ENCODE measurements at places on chromosomes 3 and 15.
A peak's percentile ranks its signal among the peaks of the same experiment; 100 is the strongest.

- DNase-seq = no peak
Measured at GRCh38 chr3:157220211-157220610, 60.3 kb upstream of the CCNL1 start.

- DNase-seq = no peak
Measured at GRCh38 chr15:74431645-74432044, 2.1 kb downstream of the SEMA7A start.

GRCh38 chr15:75172284-75172820 lies 29.3 kb upstream of the C15orf39 start:
- DNase-seq = no peak

GRCh38 chr15:67784856-67785430 lies 40.4 kb upstream of the SKOR1 start:
- no peak for DNase-seq

DNA sequence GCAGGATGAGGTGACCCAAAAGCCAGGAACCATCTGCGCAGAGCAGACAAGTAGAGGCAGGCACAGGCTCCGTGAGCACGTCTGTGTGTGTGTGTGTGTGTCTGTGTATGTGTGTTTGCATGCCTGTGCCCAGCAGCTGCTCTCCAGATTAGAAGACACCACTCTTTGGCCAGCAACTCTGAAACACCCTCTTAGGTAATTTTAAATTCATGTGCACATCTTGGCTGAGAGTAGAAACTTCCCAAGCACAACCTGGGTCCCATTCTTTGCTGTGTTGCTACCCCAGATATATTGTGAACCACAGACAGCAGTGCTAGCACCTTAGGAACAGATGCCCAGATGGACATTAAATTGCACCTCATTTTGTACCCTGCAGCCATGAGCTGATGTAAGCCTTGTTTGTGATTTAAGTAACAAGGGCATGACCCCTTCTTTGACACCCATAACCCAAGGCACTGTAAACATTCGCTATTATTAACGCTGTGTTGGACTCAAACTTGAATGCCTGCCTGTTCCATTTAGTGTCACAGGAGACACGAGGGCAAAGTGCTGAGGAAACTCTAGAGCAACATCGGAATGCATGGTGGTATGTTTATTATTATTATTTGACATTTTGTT lies at the start of gene FILIP1L:
Gene FILIP1L (minus strand): TSS at position 89 of the 618 bp plus-strand sequence.
- DNase-seq = no peak

DNA sequence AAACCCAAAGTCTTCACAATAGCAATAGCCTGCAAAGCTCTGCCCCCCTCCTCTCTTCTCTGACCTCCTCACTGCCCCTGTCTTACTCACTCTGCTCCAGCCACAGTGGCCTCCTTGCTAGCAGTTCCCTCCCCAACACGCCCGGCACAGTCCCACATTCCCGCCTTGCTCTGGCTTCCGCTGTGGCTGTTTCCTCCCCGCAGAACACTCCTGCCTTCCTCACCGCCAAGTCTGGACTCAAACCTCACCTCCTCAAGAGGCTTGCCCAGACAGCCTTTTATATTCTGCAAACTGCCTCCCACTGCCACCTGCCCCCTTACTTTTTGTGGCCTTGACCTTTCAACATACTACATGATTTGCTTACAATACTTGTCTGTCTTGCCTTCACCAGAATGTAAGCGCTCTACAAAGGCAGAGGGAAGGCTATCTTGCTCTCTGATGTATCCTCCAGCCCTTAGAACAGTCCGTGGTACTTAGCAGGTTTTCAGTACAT lies 406 bp upstream of the MPI start:
- DNase-seq = no peak

DNA sequence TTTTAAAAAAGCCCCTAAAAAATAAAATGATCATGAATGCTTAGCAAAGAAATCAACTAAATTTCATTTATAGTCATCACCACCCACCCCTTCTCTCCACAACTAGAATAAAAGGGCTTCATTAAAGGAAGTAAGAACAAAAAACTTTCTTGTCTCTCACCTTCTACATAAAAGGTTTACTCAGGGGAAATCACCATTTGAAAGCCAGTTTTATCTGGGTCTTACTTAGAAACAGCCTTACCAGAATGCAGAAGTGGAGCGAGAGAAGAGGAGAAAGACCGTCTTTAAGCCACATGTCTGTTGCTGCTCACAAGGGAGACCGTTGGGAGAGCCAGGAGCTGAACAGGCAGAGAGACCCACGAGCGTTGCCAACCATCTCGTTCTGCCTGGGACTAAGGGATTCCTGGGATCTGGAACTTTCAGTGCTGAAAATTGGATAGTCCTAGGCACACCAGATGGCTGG lies 350.1 kb upstream of the PROK2 start:
- no peak for DNase-seq

- DNase-seq = no peak
Measured at GRCh38 chr3:170344971-170345370, 12.5 kb upstream of the SKIL start.

DNA sequence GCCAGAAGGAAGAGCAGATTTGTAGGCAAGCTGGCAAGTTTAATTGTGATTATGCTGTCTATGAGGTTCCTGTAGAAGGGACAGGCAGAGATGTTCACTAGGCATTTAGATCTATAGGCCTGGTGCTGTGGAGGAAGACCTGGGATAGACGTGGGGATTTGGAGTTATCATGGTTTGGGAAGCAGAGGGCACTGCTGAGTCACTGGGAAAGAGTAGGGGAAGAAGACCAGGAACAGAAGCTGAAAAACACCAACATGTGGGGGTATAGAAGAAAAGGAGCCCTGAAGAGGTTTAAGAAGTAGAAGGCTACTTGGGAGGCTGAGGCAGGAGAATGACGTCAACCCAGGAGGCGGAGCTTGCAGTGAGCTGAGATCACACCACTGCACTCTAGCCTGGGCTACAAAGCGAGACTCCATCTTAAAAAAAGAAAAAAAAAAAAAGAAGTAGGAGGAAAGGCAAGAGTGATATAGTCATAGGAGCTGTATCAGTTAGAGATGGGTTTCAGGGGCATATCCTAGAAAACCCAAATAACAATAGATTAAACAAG lies 19.3 kb downstream of the GRK7 start:
- no peak for DNase-seq

- no peak for DNase-seq
Measured at GRCh38 chr3:127783642-127784160, 38.6 kb downstream of the MGLL start.

- no peak for DNase-seq
Measured at GRCh38 chr3:195802795-195803194, 8.9 kb downstream of the MUC4 start.

GRCh38 chr15:57816599-57816998 lies 110.1 kb downstream of the POLR2M start:
- DNase-seq = no peak

GRCh38 chr15:51731549-51732267 lies 5.7 kb downstream of the LYSMD2 start:
- DNase-seq = no peak

DNA sequence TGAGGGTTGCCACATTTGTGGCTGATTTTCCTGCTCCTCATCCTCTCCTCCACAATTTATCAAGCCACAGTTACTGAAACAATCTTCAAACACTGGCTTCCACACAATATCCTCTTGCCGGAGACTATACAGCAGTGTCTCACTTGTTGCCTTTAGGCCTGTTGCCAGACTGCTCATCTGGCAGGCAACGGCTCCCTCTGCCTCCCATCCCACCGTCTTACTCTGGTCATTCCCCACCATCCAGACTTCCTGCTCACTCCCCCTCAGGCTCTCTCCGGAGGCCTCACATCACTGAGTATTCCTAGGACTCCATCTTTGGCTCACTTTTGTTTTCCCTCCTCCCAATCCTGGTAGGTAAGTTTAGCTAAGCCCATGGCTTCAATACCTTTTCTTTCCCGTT lies 301.9 kb downstream of the IL20RB start:
- DNase-seq = no peak

DNA sequence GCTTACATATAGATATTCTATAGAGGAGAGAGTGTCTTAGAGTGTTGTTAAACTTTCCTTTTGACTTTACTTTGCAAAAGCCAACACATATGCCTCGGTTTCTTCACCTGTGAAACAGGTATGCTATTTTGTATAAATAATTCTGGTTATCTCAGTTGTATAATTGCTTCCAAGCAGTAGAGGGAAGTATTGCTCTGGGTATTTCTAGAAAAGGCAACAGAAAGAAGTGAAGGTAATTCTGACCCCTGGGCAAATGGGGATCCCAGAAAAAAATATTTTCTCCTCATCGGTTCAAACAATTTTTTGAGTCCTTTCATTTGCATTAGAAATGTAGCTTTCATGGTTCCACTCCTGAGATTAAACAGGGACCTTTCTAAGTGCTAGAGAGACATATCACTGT lies 216.5 kb upstream of the SEMA6D start:
- no peak for DNase-seq

- DNase-seq = no peak
Measured at GRCh38 chr3:35596335-35596995, 42.9 kb upstream of the ARPP21 start.

DNA sequence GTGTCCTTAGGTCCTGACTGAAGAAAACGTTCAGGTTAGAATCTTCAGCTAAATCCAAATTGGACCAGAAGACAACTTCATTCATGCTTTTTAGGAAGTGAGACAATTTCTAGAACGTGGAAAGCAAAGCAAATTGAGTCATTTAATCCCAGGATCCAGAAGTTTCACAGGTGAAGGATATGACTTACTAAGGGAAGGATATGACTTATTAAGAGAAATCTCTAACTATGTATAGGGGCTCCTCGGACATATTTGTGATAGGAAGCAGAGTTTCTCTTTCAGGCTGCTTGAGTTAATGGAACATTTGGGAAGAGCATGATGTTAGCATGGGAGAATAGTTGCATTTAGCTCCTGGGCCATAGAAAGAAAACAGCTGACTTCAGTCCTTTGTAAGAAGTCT lies 16.1 kb upstream of the PLOD2 start:
- DNase-seq = no peak

GRCh38 chr15:42059661-42060476 lies 34.5 kb downstream of the PLA2G4D start:
- DNase-seq = peak; percentile 68

GRCh38 chr3:194640829-194641228 lies 7.6 kb upstream of the TMEM44 start:
- no peak for DNase-seq

DNA sequence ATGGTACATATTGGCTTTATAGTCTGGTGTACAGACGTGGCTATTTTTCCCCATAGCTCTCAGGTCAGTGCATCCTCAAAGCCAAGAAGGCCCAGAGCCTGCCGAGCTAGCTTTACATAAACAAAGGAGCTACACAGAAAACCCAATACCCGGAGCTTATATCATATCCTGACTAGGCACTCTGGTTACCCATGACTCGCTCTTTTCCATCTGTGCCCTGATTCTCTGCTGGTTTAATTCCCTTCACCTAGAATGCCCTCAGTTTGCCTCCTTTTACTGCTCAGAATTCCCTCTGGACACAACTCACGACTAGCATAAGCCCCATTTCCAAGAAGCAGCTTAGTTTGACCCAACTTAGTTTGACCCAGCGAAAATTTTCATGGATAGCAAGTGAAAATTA lies 110.8 kb downstream of the TIGIT start:
- DNase-seq = no peak

DNA sequence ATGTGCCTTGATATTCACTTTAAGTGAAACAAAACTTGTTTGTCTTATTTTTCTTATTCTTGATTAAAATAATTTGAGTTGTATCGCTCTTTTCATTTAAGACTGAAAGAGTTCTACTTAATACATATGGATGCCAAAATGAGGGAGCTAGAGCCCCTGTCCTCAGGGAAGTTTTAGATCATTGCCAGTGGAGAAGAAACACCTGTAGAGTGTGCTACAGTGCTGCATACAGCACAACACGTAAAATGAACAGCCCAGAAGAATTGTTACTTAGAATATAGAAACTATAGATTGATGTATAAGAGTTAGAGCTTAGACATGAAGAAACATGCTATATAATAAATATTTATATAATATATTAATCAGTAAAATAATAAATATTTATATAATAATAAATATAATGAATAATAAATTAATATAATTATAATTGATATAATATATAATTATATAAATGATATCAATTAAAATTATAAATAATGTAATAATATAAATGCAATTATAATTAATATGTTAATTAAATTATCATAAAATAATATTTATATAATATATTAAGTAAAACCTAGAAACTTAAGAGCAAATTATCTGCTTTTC lies 1234.7 kb downstream of the ROBO2 start:
- DNase-seq = no peak

DNA sequence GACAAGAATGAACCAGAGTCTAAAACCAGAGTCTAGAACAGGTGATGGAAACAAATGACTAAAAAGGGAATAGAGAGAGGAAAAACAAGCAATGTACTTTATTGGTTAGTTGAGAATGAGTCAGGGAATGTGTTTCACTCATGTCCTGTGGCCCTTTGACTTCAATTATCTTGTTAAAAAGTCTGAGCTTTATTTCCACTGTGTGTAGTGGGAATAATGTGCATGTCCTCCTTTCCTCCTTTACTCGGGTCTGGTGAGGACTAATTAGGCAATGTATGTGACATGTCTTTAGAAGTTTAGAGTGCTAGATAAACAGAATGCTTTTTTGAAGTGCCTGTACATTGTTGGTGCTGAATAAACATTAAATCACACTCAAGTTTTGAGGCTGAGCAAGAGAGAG lies 21.3 kb downstream of the LSAMP start:
- no peak for DNase-seq

DNA sequence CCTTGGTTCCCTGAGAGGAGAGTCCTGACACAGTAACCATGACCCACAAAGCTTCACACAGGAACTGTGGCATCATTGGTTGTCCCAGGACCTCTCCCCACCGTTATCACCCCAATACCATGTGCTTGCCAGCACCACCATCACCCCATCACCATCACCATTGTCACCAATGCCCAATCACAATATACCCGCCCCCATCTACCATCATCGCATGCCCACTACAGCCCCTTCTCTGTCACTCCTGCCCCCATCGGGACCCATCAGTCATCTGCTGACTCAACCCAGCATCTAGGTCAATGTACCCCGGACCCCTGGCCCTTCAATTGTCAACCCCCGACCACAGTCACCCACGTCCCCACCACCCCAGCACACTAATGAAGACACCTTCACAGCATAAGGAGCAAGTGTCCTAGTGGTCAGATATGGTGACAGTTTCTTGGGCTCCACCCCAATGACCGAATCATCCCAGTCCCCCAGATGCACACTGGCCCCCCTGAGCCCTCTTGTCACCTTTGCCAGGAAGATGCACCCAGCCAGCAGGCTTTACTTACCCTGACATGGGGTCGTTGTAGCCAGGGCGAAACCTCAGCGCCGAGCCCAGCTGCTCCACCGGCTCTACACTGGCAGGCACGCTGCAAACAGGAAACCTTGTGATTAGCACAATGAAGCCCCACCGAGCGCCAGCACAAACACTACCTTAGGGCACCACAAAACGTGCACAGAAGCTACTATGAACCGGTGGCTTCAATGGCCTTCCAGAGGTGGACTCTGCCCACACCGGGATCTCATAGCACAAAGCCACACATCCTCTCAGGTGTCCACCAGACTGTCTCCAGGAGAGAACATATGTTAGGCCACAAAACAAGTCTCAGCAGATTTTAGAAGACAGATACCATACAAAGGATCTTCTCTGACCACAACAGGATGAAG lies 25.1 kb downstream of the SHISA5 start:
- DNase-seq = peak; percentile 81

- DNase-seq = no peak
Measured at GRCh38 chr3:98573181-98573728, 20.2 kb downstream of the CPOX start.

- DNase-seq = no peak
Measured at GRCh38 chr3:55782351-55782750, 295.2 kb upstream of the WNT5A start.

- DNase-seq = no peak
Measured at GRCh38 chr15:53982876-53983275, 4.6 kb downstream of the UNC13C start.

- no peak for DNase-seq
Measured at GRCh38 chr15:34795267-34796081, at the start of gene ACTC1. ACTC1 (minus strand) TSS chr15:34795549; CDS start chr15:34794808, 741 bp downstream.

All from stimulated activated effector memory CD8-positive, alpha-beta T cell treated with anti-CD3 and anti-CD28 coated beads, Interleukin-12 subunit alpha, Interleukin-12 subunit beta, amount 100 ng/mL, for 72 hours (primary cell).